ENCODE measurements at places on chromosomes 4 and X.

GRCh38 chr4:59222221-59222620 lies 1977.9 kb upstream of the ADGRL3 start:
- DNase-seq, result no peak

GRCh38 chr4:108361886-108362285 lies 193.2 kb upstream of the LEF1 start:
- no peak for DNase-seq

DNA sequence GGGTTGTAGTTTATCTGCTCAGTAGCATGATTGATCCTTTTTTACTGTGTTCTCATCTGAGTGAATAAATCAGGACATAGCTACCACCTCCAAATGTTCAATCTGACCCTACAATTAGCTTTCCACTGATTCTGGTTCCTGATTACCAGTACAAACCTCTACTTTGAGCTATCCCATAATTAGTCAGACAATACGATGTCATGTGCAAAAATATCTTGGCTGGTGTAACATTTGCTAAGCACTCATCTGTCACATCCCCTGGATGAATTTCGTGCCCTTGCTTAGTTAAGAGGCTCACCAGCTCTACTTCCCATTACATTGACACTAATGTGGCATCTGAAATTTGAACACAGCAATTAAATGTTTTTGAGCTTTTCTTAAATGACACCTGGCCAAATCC lies 1101.0 kb upstream of the PCDH7 start:
- DNase-seq, result no peak

DNA sequence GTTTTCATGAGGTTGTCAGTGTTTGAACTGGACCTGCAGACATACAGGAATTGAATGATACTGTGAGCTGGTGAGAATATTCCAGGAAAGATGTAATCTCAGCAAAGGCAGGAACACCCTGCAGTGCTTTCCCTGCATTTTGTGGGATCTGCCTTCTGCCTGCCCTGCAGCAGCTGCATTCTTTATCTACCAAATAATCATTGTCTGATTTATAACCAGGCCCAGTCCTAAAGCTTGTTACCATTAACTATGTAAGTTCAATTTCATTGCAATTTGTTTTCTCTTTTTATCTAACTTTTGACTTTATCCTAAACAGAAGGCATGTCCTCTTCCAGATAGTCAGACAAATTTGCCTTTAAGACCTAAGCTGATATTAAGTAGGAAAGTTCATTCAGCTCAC lies 99.8 kb upstream of the NOCT start:
- DNase-seq, result no peak

DNA sequence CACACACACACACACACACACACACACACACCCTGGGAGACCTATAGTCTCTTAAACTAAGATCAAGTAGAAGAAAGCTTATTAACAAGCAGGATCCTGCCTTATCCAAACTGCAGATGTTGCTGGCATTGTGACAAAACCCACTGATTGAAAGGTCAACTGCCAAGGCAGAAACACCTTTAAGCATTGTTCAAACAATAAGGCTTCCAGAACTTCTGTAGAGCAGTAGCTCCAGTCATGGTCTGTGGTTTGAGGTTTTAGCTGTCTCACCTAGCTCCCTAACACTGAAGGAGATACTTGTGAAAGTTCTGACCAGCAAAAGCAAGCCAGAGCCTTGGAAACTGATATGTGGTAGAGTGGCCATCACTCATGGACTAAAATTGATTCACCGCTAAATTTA lies 59.8 kb downstream of the PTCHD1 start:
- DNase-seq, result no peak

- DNase-seq, result no peak
These were observed 73.5 kb downstream of the MOSPD2 start for GRCh38 chrX:14946606-14947155.

DNA sequence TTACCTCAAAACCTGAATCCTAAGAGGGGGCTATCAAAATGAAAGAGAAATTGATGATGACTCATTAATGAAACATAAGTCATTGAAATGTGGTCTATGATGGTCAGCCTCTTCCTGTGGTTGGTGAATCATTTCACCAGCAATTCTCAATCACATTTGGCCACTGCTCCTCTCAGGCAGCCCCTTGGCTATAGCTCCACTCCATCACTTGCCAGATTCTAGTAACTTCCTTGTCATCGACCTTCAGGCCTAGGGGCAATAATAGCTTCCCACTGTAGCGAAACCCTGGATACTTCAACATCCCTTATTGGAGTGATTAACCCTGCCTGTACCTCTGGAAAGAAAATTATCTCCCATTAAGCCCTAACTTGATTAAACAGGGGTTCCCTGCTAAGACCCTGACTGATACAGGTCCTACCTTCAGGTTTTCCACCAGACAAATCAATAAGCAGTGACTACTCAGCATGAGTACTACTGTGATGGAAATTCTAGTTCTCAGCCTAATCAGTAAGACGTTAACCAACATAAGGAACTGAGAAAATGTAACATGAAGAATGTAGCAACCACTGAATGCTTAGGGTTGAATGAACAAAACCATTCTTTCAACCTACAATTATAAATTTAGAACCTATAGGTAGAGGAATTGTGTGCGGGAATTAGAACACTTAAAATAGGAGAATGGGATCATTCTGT lies 30.4 kb downstream of the ADH7 start:
- no peak for DNase-seq

GRCh38 chr4:24933684-24934275 lies 20.9 kb upstream of the CCDC149 start:
- DNase-seq, result no peak

- no peak for DNase-seq
These were observed 58.8 kb upstream of the IGFBP7 start for GRCh38 chr4:57168982-57169381.

DNA sequence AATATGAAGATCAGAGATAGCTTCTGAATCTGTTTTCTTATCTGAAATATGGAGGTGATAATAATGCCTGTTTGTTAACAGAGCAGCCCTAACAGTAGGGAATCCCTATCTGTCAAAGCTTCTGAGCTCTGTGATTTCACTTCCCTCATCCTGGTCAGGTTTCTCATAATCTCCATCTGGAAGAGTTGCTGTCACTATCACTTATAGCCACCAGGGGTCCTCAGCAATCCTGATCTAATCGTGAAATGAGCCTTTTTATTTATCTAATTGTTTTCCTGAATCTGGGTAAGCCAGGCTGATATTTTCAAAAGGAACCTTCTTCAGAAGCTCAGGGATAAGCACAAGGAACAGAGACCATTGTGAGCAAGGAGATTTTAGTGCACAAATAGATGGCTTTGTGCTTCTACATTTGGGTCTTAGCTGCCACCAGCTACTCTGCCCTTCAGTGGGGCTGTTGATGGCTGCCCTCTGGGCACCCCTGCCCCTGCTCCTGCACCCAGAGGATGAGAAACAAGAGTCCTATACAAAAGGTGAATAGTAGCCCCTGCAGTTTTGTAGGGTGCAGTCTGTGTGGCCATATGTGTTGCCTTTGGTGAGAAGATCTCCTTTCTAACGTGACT lies 196.4 kb upstream of the RADX start:
- DNase-seq, result no peak

GRCh38 chrX:48003367-48003757 lies 427 bp downstream of the ZNF182 start:
- peak; percentile 14 for DNase-seq

GRCh38 chr4:93414041-93414550 lies 414.5 kb upstream of the ATOH1 start:
- no peak for DNase-seq

GRCh38 chrX:15680401-15680800 lies 15.8 kb upstream of the CLTRN start:
- DNase-seq, result no peak

DNA sequence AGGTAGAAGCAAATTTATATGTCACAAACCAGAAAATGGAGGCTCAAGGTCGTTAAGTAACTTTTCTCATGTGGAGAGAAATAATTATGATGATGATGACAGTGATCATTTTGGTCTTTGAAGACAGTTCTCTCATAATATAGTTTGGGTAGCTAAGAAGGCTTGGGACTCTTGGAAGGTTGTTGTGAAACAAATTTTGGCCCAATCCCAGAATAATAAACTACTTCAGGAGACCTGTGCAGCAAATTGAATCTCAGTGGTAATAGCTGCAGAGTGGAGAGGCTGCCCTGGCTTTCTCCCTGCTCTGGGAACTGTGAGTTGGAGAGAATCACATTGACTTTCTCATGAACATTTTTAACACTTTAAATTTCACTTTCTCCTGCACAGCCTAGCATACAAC lies 217.2 kb upstream of the BOD1L1 start:
- no peak for DNase-seq

DNA sequence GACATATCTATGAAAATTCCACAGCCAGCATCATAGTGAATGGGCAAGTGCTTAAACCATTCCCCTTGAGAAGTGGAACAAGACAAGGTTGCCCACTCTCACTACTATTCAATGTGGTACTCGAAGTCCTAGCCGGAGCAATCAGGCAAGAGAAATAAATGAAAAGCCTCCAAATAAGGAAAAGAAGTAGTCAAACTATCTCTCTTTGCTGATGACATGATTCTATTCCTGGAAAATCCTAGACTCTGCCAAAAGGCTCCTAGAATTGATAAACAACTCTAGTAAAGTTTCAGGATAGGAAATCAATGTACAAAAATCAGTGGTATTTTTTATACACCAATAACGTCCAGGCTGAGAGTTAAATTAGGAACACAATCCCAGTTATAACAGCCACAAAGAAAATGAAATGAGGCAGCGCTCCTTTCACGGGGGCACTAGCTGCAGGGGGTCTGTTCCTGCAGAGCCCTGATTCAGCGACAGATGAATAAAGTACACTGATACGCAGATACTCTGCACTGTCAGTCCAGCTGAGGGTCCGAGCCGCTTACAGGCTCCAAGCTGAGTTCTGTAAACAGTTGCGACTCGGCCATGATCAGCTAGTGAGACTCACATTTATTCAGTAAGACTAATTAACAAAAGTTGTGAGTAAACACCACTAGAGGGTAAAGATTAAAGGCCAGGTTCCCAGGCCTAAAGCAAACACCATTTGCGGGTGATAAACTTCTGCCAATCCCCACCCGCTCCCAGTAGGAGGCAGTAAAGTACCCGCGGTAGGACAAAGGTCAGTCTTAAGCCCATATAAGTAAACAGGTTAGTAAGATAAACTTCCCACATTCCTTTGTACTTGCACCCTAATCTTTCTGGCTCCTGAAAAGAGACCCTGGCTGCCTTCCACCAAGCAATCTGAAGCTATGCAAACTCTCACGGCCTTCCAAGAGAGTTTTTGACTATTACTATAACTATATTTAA lies 290.6 kb upstream of the GRID2 start:
- DNase-seq, result no peak

DNA sequence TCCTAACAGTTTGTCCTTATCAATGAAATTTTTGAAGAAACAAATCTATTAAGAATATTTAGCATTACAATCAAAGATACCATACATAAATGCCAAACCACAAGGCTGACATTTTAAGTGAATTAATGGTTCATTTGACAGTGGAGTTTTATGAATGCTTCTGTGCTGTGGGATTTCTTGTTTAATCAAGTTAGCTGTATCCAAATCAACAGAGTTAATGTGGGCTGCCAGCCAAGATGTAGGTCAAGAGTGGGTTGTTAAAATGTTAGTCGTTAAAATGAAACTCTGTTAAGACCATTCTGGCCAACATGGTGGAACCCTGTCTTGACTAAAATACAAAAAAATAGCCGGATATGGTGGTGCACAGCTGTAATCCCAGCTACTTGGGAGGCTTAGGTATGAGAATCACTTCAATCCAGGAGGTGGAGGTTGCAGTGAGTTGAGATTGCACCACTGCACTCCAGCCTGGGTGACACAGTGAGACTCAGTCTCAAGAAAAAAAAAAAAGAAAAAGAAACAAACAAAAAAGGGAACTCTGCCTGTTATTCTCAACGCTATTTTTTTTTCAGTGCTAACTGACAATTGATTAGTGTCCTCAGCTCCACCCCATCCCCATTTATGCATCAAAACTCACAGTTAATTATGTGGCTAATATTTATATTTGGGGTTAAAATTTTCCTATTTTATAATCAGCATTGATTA lies 20.2 kb downstream of the GPAT3 start:
- DNase-seq, result no peak

- no peak for DNase-seq
These were observed 372.8 kb downstream of the KLHL4 start for GRCh38 chrX:87890437-87890836.

GRCh38 chr4:76238236-76238635 lies 13.3 kb upstream of the FAM47E start:
- DNase-seq, result no peak
